Head of caudate nucleus (tissue), 42 donors: ENCODE measurements at places on chromosomes 2 and 18.

DNA sequence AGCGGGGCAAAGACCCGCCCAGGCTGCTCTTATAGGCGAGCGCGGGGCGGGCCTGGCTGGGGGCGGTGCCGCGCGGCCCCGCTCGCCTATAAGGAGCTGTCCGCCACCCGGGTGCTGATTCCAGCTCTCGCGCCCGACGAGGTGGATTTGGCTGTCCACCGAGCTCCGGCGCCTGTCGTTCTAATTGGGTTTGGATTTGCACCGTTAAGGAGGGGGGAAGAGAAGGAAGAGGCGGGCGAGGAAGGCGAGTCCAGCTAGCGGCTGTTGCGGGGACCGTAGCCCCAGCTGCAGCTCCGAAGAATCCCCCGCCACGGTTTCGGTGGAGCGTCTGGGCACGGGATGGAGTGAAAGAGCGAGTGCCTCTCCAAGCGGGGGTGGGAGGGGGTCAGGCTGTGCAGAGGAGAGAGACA, at the start of gene CNTNAP5:
CNTNAP5 (plus strand) TSS at position 117 of the 410 bp plus-strand sequence. CDS start 364 bp downstream, outside the sequence.
- peak; percentile 85 for DNase-seq

DNA sequence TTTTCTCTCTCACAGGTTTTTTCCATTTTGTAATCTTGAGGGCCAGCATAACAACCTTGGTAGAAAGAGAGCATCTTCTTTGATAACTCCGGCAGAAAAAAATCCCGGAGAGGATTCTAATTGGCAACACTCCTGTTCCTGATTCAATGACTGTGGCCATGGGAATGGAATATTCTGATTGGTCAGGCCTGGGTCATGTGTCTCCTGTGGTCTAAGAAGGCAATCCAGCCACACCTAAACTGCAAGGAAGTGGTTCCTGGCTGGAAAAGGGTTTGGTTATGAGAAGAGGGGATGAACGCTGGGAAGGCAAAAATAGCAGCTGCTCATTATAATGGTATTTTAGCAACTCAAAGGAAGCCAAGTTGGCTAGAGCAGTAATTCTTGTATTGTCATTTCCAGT, 24.8 kb upstream of the ZNF638 start:
- DNase-seq: no peak

- DNase-seq: peak; percentile 48
These were observed 107.3 kb downstream of the CPS1 start for GRCh38 chr2:210663631-210664089.

GRCh38 chr18:29034113-29034856, 857.4 kb upstream of the CDH2 start:
- DNase-seq: no peak

DNA sequence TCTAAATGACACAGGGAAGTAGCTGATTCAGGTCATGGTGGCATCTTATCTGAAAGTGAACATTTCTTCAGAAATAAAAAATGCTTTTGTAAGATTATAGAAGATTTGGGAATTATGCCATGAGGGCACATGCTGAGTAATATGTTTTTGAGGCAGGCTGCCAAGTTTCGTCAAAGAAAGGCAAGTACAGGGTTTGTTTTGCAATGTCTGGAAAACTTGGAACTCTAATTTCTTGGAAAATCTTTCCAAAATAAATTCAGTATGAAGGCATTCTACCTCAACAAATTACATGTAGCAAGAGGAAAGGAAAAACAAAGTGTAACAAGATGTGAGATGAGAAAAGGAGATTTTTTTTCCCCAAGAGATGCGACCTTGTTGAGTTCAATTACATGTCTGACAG, 167.7 kb downstream of the PLCL1 start:
- DNase-seq: no peak

- no peak for DNase-seq
These were observed 6.0 kb downstream of the RSAD2 start for GRCh38 chr2:6883448-6884122.

GRCh38 chr2:237128026-237128703, 42.5 kb downstream of the COPS8 start:
- peak; percentile 65 for DNase-seq

DNA sequence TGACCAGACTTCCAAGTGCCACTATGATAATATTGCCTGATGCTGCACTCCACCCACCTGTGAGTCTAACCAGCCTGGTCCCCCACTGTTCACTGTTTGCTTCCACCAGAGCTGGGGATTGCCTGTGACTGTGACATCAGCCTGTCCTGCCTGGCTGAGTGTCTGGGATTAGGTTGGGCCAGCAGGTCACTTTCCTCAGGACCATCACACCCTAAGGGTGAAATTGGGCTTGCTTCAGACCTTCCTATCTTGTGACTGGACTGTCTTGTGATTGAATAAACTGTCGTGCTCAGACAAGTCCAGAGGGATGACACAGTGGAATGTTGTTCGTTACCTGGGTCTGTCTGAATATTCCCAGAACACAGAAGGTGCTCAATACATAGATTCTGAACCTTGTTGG, 87.4 kb upstream of the HK2 start:
- no peak for DNase-seq

DNA sequence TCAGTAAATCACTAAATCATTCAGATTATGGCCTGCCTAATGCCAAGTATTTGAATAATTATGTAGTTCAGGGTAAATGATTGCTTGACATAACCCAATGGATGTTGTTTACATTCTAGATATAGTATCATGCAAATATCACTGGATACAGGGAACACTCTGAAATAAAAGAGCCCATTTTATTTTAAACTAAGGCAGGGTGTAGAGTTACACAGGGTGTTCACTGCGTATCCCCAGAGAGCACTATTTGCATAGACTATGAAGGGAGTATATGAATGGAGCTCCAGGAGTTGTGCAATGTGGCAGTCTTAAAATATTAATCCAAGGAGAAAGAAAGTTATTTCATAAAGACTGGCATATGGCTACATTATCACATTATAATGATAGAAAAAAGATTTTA, 701.1 kb upstream of the KLHL29 start:
- no peak for DNase-seq

DNA sequence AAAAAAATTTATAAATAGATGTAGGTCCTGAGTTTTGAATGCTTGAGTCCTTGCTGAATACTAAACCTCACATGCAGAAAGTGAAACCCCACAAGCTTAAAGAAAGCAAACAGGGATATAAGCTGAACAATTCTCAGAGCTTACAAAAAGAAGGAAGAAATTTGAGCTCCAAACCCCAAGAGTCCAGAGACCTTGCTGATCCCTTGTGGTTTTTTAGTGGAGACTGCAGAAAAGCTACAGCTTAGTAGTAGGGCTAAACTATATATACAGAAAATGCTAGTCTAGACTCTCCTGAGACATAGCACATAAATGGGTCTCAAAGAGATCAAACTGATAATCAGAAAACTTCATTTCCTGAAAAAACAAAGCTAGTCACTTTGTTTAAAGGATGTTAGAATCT, 1548.1 kb upstream of the ZEB2 start:
- no peak for DNase-seq
